ENCODE measurements at places on chromosomes 4 and X.

GRCh38 chr4:18981234-18981615 is 959.7 kb upstream of the LCORL start:
- no peak for DNase-seq

DNA sequence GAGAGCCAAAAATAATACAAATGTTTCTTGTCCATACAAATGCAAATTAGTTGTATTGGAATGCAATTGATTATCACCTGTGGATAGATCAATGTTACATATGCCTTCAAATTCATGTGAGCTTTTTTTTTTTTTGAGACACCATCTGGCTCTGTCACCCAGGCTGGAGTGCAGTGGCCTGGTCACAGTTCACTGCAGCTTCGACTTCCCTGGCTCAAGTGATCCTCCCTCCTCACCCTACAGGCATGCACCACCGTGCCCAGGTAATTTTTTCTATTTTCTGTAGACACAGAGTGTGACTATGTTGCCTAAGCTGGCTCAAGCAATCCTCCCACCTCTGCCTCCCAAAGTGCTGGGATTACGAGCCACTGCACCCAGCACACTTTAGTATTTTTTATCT is 38.6 kb upstream of the TMEM184C start:
- no peak for DNase-seq

DNA sequence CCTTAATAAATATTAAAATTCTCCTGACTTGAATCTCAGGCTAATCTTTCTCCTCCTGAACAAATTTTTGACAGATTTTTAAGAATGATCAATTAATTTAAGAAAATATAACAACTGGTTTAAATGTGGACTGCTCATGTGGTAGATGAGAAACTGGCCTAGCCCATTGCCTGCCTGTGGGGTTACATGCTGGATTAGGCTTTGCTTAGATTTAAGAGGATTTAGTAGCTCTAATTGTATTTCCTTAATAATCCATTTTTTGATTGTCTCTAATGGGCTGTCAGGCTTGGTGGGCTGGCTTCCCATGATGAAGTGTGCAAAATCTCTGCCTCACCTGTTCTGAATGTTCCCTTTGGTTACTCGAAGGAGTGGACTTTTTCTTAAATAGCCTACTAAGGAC is 27.8 kb upstream of the LIMCH1 start:
- DNase-seq = no peak

- DNase-seq = peak; percentile 38
These were observed 126.6 kb downstream of the PPP4R3C start for GRCh38 chrX:27336466-27337091.

DNA sequence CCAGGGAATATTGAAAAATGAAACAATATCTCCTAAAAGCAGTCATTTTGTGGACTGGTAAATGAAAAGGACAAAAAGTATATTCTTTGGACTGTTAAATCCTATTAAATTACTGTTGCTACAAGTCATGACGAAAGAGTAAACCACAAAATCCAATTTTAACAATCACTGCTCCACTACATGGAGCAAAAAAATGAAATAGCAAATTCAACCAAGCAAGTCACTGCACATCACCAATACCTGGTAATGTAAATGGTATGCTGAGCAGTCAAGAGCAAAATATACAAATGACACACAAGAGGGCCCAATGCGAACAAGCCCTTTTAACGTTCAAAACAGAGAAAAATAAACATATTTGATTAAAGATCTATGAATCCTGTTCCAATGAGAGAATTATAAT is 126.2 kb downstream of the KLHL13 start:
- DNase-seq = no peak

DNA sequence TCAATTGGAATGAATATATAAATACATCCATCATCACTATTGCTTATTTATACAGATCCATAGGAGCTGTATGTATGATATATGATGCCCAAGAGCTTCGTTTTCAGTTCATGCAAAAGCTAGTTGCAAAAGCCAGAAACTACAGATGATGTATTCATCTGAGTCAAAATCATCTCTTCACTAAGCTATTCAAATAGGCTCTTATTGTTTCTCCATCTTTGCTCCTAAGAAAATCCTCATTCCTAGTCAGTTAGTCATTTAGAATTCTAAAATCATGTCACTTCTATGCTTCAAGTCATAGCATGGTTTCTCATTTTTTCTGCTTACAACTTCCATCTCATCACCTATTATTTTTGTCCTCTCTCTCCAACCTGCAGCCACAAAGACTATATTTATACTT is 300.1 kb upstream of the TRAM1L1 start:
- no peak for DNase-seq

DNA sequence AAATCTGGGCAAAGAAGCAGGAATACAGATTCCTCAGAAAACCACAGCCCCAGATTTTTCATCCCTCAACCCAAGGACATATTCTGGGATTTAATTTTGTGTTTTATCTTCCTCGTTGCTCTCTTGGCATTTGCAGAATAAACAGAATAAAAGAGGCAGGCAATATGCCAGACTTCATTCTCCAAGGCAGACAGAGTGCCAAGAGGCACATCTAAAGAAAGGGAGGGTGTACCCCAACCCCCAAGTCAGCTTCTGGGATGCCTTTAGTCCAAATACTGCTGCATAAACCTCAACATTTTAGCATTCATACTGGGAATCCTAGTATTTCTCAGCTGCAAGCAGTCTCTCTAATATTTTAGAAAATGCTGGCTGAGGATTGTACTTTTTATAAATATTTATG is 629.2 kb downstream of the KLHL13 start:
- DNase-seq = no peak

DNA sequence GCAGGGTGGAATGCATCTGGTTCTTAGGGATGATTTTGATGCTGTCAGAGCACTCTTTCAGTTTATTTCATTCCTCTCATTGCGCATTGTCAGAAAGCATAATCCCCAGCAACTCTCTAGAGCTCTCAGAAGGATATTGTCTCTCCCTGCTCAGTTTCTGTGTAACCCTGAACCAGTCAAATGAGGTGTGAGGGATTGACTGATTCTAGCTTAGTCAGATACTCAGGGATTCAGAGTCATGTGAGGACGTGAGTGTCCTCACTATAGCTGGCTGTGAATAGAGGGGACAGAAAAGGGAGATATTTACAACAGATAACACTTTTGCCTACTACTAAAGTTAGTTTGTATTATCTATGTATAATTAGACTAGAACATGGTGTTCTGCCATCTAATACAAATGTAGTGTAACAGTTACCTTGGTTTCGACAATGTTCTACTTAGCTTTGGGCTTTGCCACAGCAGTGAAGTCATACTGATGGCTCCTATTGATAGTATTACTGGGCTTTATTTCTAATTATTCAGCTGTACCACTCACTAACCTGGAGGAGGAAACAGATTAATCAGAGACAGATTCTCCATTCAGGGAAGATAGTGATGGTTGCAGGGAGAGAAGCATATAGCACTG is 19.5 kb downstream of the AP1AR start:
- no peak for DNase-seq

DNA sequence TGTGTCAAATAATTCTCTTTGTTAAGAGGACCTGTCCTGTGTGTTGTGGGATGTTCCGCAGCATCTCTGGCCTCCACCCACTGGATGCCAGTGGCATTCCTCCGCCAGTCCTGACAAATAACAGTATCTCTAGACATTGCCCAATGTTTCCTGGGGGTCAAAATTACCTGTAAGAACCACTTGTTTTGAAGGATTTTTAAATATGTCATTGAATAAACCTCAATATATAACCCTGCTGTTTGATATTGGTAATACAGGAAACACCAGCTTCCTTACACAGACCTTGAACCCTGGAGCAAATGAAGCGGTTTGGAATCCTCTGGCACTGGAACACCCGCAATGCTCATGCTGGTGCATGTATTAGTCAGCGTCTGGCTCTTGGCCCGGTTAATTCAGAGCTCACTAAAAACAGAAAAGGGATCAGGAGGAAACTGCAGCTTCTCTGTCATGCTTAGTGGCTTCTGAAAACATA is 101.3 kb downstream of the TBL1X start:
- DNase-seq = peak; percentile 3

DNA sequence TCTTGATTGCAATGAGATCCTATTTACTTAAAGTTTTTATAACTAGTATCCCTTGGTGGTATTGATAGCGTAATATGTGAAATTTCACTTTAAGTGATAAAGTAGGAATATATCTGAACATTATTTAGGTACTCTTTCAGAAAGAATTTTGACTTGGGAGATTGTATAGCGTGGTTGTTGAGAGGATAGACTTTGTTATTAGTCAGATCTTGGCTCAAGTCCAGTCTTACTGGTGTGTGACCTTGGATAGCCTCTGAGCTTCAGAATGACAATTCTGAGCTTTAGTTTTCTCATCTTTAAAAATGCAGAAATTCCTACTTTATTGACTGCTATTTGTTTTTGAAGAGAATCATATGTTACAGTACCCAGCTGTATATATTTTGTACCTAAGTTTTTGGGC is 32.6 kb downstream of the DCK start:
- no peak for DNase-seq

DNA sequence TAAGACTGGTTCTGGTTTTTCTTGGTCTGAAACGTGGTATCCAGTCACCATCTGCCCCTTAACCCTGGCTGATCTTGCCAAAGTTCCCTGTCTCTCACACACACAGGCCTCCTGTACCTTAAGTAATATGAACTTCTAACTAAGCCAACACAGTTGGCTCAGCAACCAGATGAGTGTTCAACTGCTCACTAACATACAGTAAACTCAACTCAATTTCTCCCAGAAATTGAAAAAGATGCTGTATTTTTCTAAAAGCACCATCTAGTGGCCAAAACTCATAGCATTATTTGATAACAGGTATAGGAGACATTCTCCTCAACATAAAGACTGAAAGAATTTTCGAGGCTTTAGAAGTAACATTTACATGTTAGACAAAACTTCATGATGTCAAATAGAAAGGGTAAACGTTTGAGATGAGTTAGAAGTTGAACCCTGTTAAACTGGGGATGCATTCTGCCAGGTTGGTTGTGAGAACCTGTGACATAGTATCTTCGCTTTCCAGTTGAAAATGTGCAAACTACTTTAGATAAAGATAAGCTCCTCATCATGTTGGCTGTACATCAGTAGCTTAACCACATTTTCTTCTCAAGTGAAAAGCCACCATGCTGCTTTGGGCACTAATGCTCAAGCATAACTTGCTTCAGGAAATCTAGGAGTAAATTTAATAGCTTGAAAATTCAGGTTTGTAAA is 31.2 kb downstream of the CCNI start:
- DNase-seq = no peak

DNA sequence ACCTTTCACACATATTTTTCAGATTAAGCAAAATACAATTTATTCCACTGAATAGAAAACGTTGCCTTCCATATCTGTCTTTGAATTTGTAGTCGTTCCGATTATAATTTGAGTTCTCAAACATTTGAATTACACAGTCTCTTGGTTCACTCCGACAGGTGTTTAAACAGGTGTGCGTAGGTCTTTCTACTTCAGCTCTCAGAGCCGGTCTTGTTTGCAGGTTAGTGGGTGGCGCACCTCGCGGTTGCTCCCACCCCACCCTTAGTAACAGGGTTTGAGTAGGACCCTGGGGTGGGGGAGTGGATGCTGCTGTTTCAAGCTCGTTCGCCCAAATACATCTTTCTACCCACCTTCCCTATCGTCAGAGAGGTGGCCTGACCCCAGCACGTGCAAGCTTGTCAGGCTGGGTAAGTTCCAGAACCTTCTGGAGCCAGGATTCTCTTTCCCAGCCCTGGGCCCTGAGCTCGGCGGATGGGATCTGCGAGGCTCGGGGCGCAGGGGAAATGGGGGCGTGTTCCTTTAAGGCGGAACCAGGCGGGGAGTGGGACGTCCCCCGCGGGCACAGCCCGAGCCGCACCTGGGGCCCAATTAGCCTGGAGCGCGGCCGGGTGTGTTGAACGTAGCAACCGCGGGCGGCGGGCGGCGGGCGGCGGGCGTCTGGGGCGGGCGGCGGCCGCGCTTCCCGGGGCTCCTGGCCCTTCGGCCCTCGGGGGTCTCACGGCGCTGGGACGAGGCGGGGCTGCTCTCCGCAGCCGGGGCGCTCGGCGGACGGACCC is at the start of gene FAM149A:
TSS of gene FAM149A (plus strand) at position 591 of the 776 bp plus-strand sequence.
- DNase-seq = no peak

DNA sequence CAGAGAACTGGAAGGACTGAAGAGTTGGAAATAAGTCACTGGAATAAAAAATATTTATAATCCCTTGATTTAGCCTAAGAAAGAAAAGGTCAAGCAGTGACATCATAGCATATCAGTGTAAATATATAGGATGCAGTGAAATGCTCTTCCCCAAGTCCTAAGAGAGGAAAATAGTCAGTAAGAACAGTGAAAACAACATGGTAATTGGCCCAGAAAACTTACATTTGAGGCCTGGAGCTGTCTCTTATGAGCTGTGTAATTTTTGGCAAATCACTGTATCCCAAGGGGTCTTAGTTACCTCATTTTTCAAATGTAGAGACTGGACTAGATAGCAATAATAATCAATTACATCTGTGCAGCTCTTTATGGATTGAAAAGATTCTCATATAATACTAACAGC is 255.7 kb upstream of the AR start:
- no peak for DNase-seq

- no peak for DNase-seq
These were observed 389.4 kb downstream of the GALNTL6 start for GRCh38 chr4:172202480-172203076.

DNA sequence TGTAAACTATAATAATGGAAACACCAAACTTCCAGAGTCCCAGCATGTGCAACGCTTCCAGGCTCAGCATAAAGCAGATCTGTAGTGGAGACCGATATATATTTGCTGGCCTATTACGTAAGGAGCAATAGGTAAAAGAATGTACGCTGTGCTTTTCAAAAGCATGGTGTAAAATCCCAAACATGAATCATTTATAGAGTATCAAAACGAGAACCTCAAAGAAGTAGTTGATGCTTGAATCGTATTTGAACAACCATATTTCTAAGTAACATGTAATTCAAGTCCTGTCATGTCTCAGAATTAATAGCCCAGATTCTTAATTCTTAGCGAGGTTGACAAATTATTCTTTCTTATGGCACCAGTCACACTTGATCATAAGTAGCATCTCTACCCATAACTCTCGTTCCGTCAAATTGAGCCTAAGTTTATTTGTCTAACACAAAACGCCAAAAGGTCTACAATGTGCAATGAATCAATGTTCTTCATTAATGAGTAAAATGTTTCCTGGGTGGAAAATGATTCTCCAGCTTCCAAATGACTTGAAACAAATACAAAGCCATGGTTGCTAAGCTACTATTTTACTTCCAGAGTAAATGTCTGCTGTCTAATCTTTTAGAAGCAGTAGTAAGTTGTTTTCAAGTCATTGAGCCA is 811.5 kb upstream of the FRG1 start:
- no peak for DNase-seq

GRCh38 chr4:77629885-77630284 is 24.3 kb downstream of the CXCL13 start:
- DNase-seq = no peak
